ENCODE measurements at places on chromosomes 16 and 17. TPM values are rescaled to one million over a fixed set of nuclear protein-coding genes. Genes with fewer than 3 reads are reported as not detected.

Gene OTOA
- total RNA-seq, result 0.42 TPM

Gene RDM1
- 1.2 TPM for total RNA-seq

Gene NR1D1
- total RNA-seq, result 2.0 TPM

Gene PPP1R27
- not detected for total RNA-seq

Gene MAF
- total RNA-seq, result 39.1 TPM

Gene SOX15
- total RNA-seq, result 1.2 TPM

Gene SSTR5
- 0.32 TPM for total RNA-seq

Gene CRLF3
- 15.5 TPM for total RNA-seq

Gene PRSS33
- total RNA-seq, result not detected

Gene CD300LB
- total RNA-seq, result not detected

Gene PRAC2
- total RNA-seq, result 2.1 TPM

Gene DNAH9
- 0.79 TPM for total RNA-seq

Gene BICDL2
- total RNA-seq, result 7.2 TPM

Gene HCRT
- total RNA-seq, result not detected

Gene C16orf92
- not detected for total RNA-seq

Gene MYL11
- total RNA-seq, result 165 TPM

Gene KRT31
- total RNA-seq, result 0.16 TPM

Gene FAM117A
- total RNA-seq, result 6.2 TPM

Gene MYH13
- total RNA-seq, result 0.05 TPM

Gene TOM1L2
- 33.0 TPM for total RNA-seq

Gene HAGHL
- 1.1 TPM for total RNA-seq

Gene GDPD3
- 4.6 TPM for total RNA-seq
